Natural killer cell (primary cell): ENCODE measurements at places on chromosomes 12 and 14. TPM values are rescaled to one million over a fixed set of nuclear protein-coding genes. Genes with fewer than 3 reads are reported as not detected.

Gene MARS1
- 200 TPM for total RNA-seq

Gene RASSF8
- 0.35 TPM for total RNA-seq

Gene GUCY2C
- total RNA-seq = not detected

Gene RFC5
- 15.8 TPM for total RNA-seq

Gene PIWIL1
- total RNA-seq = not detected

Gene ERP27
- total RNA-seq = 9.8 TPM

Gene KCNH3
- total RNA-seq = 1.2 TPM

Gene ASB2
- 3.7 TPM for total RNA-seq

Gene SERPINA3
- total RNA-seq = not detected

GRCh38 chr12:18502422-18502968 is 235.3 kb downstream of the PLCZ1 start:
- DNase-seq = no peak

GRCh38 chr12:57836442-57837375 is 9.8 kb downstream of the CTDSP2 start:
- DNase-seq = no peak

DNA sequence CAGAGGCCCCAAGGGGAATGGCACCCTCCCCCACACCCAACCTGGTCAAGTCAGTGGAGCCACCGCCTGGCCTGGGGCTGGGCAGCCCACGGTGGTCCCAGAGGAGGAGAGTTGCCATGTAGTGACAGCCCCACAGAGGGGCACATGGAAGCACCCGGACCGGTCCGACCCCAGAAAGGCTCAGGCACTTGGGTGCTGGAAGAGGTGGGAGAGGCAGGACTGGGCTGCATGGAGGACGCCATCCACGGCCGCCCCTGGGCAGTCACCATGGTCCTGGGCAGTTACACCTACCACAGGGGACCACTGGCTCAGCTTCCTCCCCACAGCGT is 37.9 kb upstream of the TMEM179 start:
- DNase-seq = no peak

- no peak for DNase-seq
Observed at GRCh38 chr12:65490250-65490649, 211.8 kb downstream of the MSRB3 start.

DNA sequence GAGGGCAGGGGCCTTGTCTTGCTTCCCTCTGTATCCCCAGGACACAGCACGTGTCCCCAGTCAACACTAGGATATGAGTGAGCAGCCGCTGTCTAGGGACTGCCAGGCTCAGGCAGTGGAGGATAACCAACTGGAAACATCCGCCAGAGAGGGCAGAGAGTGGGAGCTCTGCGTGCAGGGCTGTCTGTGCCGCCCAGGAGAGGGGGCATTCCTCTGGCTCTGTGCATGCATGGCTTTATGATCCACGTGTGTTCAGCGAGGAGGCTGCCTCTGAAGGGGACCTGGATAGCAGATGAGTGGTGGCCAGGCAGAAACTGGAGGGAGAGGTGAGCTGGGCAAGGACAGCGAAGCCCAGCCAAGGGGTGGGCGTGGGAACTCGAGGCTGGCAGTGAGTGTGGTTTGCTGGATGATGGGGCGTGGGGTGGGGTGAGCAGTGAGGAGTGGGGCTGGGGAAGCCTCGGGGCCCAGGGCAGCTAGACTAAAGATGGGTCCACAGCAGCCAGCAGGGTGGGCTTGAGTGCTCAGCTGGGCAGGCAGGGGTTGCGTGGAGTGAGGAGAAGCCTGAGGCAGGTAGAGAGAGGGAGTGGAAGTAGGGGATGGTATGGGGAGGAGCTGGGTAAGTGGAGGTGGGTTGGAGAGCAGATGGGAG is 72.9 kb downstream of the PRIMA1 start:
- no peak for DNase-seq

GRCh38 chr14:96598332-96598928 is 96.2 kb downstream of the PAPOLA start:
- DNase-seq = no peak

GRCh38 chr12:100414739-100415138 is 57.9 kb downstream of the SLC17A8 start:
- no peak for DNase-seq

DNA sequence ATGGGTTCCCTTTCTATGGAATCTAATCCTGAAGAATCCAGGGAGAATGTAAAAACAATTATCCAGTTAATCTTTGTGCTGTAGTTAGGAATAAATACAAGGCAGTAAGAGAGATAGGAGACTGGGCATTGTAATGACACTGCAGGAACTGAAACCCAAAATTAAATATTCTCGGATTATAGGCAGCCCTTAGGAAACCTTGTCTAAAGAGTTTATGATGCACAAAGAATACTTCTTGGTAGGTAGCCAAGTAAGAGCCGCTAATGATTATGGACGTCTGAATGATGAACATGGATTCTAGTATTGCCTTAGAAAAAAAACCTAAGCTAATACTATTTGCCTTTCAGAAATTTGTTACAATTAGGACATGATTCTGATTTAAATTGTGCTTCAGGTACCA is 165.4 kb upstream of the LRIG3 start:
- no peak for DNase-seq

GRCh38 chr12:57766464-57767304 is at the start of gene CYP27B1:
CYP27B1 (minus strand) TSS chr12:57767078; CDS start chr12:57767041, 37 bp downstream.
- peak; percentile 34 for DNase-seq
